Upper lobe of right lung (tissue), 1 donor: ENCODE measurements at places on chromosomes 1 and 21. TPM values are rescaled to one million over a fixed set of nuclear protein-coding genes. Genes with fewer than 3 reads are reported as not detected.
A peak's percentile ranks its signal among the peaks of the same experiment; 100 is the strongest.

NCAM2 gene
- total RNA-seq, result 15.9 TPM

TRIM17 gene
- total RNA-seq, result 2.6 TPM

LCE1B gene
- total RNA-seq, result not detected

FCMR gene
- 12.6 TPM for total RNA-seq

CHI3L1 gene
- 85.1 TPM for total RNA-seq

SLFNL1 gene
- total RNA-seq, result 2.8 TPM

VTCN1 gene
- total RNA-seq, result not detected

ADGRL4 gene
- 31.9 TPM for total RNA-seq

UTS2 gene
- not detected for total RNA-seq

UBXN11 gene
- total RNA-seq, result 37.0 TPM

AMY2A gene
- total RNA-seq, result not detected

HDGF gene
- 144 TPM for total RNA-seq

IKBKE gene
- total RNA-seq, result 8.5 TPM

PPIAL4G gene
- 0.20 TPM for total RNA-seq

DNA sequence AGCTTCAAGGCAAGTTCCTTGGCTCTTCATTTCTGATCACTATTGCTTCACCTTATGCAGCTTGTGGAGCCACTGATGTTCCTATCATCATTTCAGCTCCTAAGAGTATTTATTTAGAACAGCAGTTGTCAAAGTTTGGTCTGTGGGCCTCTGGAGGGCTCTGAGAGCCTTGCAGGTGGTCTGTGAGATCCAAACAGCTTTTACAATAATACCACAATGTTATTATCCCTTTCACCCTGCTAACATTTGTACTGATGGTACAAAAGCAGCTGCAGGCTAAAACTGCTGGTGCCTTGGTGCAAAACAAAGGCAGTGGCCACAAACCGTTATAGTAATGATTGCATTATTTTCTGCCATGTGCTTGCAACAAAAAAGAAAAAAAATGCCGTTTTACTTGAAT lies 33.8 kb downstream of the PATJ start:
- no peak for DNase-seq
- H3K4me3 ChIP-seq, result no peak overlapping the region
- no peaks in the 10 kb centered on the region for H3K4me1 ChIP-seq

- no peak overlapping the region for H3K27ac ChIP-seq
- DNase-seq, result no peak
- H3K27me3 ChIP-seq, result no peaks in the 10 kb centered on the region
- peaks cover 32% of the 10 kb centered on the region for H3K36me3 ChIP-seq
- H3K4me3 ChIP-seq, result no peak overlapping the region
- no peaks in the 10 kb centered on the region for H3K4me1 ChIP-seq
These were observed 106.9 kb downstream of the ASH1L start for GRCh38 chr1:155455588-155456195.

- H3K27me3 ChIP-seq, result no peaks in the 10 kb centered on the region
- no peak overlapping the region for H3K4me3 ChIP-seq
- H3K4me1 ChIP-seq, result no peaks in the 10 kb centered on the region
- H3K27ac ChIP-seq, result no peak overlapping the region
- DNase-seq, result no peak
- H3K36me3 ChIP-seq, result no peaks in the 10 kb centered on the region
These were observed 21.4 kb upstream of the FASLG start for GRCh38 chr1:172637522-172637921.

- no peak overlapping the region for H3K27ac ChIP-seq
- H3K4me1 ChIP-seq, result no peaks in the 10 kb centered on the region
- no peak for DNase-seq
- no peak overlapping the region for H3K4me3 ChIP-seq
- H3K36me3 ChIP-seq, result no peaks in the 10 kb centered on the region
- H3K27me3 ChIP-seq, result no peaks in the 10 kb centered on the region
These were observed 43.1 kb downstream of the WARS2 start for GRCh38 chr1:119097380-119097779.

- no peak overlapping the region for H3K4me3 ChIP-seq
- H3K36me3 ChIP-seq, result no peaks in the 10 kb centered on the region
These were observed 87.3 kb upstream of the TLR5 start for GRCh38 chr1:223230161-223230881.

DNA sequence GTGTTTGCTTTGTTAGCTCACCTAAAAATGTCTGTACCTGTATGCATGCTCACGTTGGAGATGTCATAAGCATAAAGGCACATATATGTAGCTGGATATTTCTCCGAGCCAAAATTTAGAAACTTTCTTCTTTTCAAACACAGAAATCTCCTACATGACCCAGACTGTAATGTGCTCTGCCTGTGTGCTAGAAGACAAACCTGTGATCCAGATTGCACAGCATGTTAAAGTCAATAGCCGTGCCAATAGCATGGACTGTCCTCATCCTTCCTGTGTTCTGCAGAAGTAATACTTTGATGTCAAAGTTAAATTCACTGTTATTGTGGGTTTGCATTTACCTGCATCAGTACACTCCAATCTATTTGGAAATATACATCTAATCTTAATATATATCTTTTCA lies 346.2 kb upstream of the ZRANB2 start:
- no peaks in the 10 kb centered on the region for H3K4me1 ChIP-seq
- no peaks in the 10 kb centered on the region for H3K27me3 ChIP-seq

GRCh38 chr1:200457810-200458209 lies 48.0 kb upstream of the ZNF281 start:
- no peak overlapping the region for H3K27ac ChIP-seq
- no peaks in the 10 kb centered on the region for H3K27me3 ChIP-seq
- H3K4me3 ChIP-seq, result no peak overlapping the region

- H3K27me3 ChIP-seq, result no peaks in the 10 kb centered on the region
- no peaks in the 10 kb centered on the region for H3K36me3 ChIP-seq
These were observed 3.4 kb upstream of the MARCKSL1 start for GRCh38 chr1:32339363-32339978.

GRCh38 chr1:87684194-87684593 lies 355.5 kb downstream of the LMO4 start:
- H3K4me3 ChIP-seq, result peak overlapping the region; percentile 48
- H3K36me3 ChIP-seq, result no peaks in the 10 kb centered on the region
- H3K27ac ChIP-seq, result peak overlapping the region; percentile 76
- no peak for DNase-seq
- no peaks in the 10 kb centered on the region for H3K27me3 ChIP-seq

- H3K27me3 ChIP-seq, result no peaks in the 10 kb centered on the region
- H3K27ac ChIP-seq, result no peak overlapping the region
- H3K4me3 ChIP-seq, result no peak overlapping the region
- no peaks in the 10 kb centered on the region for H3K4me1 ChIP-seq
- no peaks in the 10 kb centered on the region for H3K36me3 ChIP-seq
- no peak for DNase-seq
These were observed 331.6 kb upstream of the ADAMTS5 start for GRCh38 chr21:27298465-27298864.

DNA sequence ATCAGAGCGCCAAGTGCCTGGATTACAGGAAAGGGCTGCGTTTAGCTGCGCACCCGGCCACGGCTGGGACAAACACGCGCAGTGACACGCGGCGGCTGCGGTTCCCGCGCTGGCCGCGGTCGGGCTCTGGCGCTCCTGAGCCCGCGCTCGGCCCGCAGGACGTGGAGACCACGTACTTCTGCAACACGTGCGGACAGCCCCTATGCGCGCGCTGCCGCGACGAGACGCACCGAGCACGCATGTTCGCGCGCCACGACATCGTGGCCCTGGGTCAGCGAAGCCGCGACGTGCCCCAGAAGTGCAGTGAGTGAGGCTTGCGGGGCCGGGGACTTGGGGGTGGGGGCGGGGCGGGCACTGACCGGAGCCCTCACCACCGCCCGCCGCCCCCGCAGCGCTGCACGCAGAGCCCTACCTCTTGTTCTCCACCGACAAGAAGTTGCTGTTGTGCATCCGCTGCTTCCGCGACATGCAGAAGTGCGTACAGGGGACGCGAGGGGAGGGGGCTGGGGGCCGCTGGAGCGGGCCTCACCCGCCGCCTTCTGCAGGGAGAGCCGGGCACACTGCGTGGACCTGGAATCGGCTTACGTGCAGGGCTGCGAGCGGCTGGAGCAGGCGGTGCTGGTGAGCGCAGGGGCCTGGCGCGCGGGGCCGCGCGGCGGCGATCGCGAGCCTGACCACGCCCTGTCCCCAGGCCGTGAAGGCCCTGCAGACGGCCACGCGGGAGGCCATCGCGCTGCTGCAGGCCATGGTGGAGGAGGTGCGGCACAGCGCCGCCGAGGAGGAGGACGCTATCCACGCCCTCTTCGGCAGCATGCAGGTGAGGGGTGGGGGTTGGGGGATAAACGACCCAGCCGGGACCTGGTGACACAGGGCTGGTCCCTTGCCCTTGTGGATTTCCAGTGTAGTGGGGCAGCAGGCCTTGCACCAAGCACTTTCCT lies 3.1 kb downstream of the RNF207 start:
- peak; percentile 76 for DNase-seq
- H3K36me3 ChIP-seq, result no peaks in the 10 kb centered on the region
- peak overlapping the region; percentile 48 for H3K4me3 ChIP-seq
- no peak overlapping the region for H3K27ac ChIP-seq
- H3K4me1 ChIP-seq, result peaks cover 34% of the 10 kb centered on the region

- H3K27ac ChIP-seq, result no peak overlapping the region
- H3K36me3 ChIP-seq, result no peaks in the 10 kb centered on the region
- no peaks in the 10 kb centered on the region for H3K4me1 ChIP-seq
- DNase-seq, result no peak
- H3K4me3 ChIP-seq, result no peak overlapping the region
- no peaks in the 10 kb centered on the region for H3K27me3 ChIP-seq
These were observed 50.1 kb upstream of the KCNJ15 start for GRCh38 chr21:38206646-38207045.

DNA sequence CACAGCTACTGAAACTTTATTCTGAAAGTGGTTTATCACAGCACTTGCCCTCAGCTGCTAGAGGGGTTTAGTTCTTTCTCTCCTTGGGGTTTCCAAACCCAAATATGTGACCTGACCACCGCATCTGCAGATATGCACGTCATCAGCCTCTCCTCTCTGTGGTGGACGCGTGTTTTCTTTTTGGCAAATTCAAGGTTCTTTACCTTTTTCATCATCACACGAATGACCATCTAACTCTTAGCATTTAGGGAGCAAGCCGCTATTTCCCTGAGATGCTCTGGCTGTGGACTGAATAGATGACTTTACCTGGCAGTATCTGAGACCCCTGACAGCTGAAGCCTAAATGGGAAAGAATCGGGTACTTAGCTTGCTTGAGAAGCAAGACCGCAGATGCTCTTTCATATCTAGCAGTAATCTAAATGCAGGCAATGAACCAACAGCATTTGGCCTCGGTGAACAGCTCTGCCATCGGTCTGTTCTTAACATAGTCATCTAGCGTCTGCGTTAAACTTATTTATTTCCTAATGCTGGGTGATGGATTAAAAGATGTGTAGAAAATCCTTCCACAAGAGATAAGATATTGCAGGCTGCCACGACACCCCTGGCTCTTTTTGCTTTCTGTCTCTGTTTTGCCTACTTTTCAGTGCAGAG lies 463.4 kb downstream of the CAMTA1 start:
- no peaks in the 10 kb centered on the region for H3K36me3 ChIP-seq
- no peaks in the 10 kb centered on the region for H3K4me1 ChIP-seq
- no peaks in the 10 kb centered on the region for H3K27me3 ChIP-seq
- no peak overlapping the region for H3K27ac ChIP-seq
- no peak overlapping the region for H3K4me3 ChIP-seq

DNA sequence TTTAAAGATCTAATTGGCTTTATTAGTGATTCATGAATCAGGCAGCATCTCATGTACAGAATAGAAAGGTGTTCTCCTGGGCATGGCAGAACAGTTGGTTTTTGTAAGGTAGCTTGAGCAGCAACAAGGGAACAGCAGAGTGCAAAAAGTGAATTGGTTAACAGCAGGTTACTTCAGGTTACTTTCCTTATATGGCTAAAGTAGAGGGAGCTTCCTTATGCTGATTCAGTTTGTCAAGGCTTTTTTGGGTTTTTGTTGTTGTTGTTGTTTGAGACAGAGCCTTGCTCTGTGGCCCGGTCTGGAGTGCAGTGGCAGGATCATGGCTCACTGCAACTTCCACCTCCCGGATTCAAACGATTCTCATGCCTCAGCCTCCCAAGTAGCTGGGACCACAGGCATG lies 132.8 kb downstream of the CDC7 start:
- no peak overlapping the region for H3K27ac ChIP-seq
- no peaks in the 10 kb centered on the region for H3K36me3 ChIP-seq
- no peaks in the 10 kb centered on the region for H3K27me3 ChIP-seq
- H3K4me1 ChIP-seq, result no peaks in the 10 kb centered on the region

DNA sequence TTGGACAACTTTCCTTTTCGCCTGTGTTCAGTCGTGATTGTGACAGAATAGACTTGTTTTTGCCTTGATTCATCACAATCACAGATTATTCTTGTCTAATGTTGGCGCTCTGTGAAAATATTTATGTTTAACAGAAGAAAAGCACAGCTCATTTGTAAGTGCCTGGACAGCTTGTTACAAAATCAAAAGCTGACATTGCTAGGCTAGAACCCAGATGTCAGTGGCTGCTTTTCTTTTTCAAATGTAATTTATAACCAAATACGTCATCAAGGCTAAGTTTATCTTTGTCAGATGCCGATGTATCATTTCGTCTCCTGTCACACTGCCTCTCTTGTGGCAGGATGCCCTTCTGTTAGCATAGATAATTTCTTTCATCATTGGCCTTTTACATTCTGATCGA lies 1227.3 kb downstream of the PLA2G4A start:
- no peaks in the 10 kb centered on the region for H3K27me3 ChIP-seq
- no peak for DNase-seq
- no peaks in the 10 kb centered on the region for H3K36me3 ChIP-seq
- no peak overlapping the region for H3K4me3 ChIP-seq
- H3K4me1 ChIP-seq, result no peaks in the 10 kb centered on the region

DNA sequence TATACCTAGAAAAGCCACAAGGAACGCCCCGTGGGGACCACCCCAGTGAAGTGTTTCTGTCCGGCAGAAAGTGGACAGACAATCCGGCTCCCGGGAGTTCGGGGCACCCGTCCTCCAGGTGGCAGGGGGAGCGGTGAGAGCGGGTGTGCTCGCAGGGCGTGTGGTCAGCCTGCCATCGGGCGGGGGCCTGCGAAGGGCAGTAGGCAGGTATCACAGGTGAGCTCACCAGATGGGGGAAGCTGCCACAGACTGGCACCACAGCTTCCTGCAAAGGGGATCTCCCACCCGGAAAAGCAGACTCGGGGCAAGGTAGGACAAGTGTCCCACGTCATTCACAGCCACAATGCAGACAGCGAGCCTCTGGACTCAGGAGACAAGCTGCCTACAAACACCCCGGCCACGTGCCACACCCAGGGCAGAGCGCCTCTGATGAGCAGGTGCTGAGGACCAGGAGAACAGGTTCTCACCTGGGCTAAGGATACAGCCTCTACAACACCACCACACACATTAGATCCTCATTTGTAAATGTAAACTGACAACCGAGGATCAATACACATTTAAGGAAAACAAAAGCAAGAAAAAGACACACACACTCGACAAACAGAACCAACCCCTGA lies 36.4 kb downstream of the VPS26C start:
- H3K4me3 ChIP-seq, result no peak overlapping the region
- H3K36me3 ChIP-seq, result peaks cover 85% of the 10 kb centered on the region
- H3K27me3 ChIP-seq, result no peaks in the 10 kb centered on the region
- H3K4me1 ChIP-seq, result no peaks in the 10 kb centered on the region
- H3K27ac ChIP-seq, result no peak overlapping the region

- peaks cover 68% of the 10 kb centered on the region for H3K36me3 ChIP-seq
- no peak overlapping the region for H3K4me3 ChIP-seq
- no peaks in the 10 kb centered on the region for H3K4me1 ChIP-seq
- no peak overlapping the region for H3K27ac ChIP-seq
- no peak for DNase-seq
- H3K27me3 ChIP-seq, result no peaks in the 10 kb centered on the region
These were observed 85.9 kb downstream of the JAK1 start for GRCh38 chr1:64880449-64880848.

- H3K27ac ChIP-seq, result peak overlapping the region; percentile 30
- H3K36me3 ChIP-seq, result no peaks in the 10 kb centered on the region
- DNase-seq, result no peak
- no peaks in the 10 kb centered on the region for H3K27me3 ChIP-seq
- peaks cover 11% of the 10 kb centered on the region for H3K4me1 ChIP-seq
These were observed 2.1 kb downstream of the CD164L2 start for GRCh38 chr1:27380766-27381733.
